Upper lobe of right lung (tissue), 1 donor: ENCODE measurements at places on chromosomes 5 and 9.

- DNase-seq, result peak; percentile 90
Measured at GRCh38 chr9:120875954-120876841, 790 bp downstream of the PHF19 start.

DNA sequence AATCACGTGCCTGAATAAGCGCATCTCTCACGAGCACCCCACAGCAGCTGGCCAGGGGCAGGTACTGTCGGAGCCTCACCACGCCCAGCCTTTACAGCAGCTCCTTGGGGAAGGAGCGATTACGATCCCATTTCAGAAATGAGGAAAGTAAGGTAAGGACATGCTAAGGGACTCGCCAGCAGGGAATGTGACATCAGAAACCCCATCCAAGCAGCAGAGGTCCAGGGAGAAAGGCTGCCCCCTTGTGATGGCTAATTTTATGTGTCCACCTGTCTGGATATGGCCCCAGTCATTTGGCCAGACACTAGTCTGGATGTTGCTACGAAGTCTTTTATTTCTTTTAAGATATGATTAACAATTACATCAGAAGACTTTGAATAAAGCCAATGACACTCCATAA lies 77.3 kb downstream of the UBE2QL1 start:
- no peak for DNase-seq

DNA sequence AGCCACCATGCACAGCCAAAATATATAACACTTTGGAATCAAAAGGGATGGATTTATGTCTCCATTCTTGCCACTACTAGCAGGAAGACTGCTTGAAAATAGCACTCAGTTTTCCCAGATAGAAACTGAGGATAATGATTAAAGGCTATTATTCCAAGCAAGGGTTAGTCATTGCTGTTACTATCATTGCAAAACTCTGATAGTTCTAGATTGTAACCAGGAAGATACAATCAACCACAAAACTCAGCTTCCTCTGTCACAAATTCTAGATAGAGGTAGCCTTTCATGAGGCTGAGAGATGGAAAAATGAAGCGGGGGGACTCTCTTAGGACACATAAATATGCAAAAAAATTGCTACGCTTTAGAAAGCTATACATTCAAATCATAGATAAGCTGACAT lies 3.1 kb downstream of the ANXA1 start:
- DNase-seq, result no peak

DNA sequence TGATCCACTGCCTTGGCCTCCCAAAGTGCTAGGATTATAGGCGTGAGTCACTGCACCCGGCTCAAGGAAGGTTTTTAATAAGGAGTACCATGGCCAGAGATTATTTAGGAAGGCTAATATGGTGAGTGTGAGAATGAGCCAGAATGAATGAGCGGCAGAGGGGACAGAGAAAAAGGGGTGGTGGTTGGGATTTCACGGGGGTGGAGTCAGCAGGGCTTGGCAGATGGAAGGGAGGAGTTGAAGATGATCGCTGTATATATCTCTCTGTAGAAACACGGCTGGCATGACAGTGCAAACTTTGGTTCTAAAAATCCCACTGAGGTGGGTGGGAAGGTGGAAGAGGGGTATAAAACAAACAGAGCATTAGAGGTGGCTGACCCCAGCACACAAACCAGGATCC lies 176.7 kb upstream of the TBC1D2 start:
- no peak for DNase-seq
